ENCODE measurements at places on chromosomes 16 and 17.

GRCh38 chr17:81196505-81197408 is 26.0 kb downstream of the CEP131 start:
- DNase-seq: no peak

DNA sequence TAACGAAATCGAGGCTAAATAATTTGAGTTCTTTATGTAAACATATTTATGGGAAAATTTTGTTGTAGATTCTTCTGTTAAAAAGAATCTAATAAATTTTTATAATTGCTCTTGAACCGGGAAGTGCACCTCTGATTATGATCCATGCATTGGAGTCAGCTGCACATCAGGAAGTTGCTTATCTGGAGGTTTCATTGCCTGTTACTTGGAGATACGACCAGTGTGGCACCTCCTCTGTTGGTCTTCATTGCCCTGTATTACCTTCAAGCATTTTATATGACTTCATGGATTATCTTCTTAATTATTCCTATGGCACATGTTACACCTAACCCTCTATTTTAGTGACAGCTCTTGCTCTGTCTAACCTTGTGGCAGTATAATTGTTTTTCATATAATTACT is 312.6 kb upstream of the TBX2 start:
- no peak for DNase-seq

GRCh38 chr17:28180449-28180848 is 138.0 kb downstream of the NLK start:
- no peak for DNase-seq

DNA sequence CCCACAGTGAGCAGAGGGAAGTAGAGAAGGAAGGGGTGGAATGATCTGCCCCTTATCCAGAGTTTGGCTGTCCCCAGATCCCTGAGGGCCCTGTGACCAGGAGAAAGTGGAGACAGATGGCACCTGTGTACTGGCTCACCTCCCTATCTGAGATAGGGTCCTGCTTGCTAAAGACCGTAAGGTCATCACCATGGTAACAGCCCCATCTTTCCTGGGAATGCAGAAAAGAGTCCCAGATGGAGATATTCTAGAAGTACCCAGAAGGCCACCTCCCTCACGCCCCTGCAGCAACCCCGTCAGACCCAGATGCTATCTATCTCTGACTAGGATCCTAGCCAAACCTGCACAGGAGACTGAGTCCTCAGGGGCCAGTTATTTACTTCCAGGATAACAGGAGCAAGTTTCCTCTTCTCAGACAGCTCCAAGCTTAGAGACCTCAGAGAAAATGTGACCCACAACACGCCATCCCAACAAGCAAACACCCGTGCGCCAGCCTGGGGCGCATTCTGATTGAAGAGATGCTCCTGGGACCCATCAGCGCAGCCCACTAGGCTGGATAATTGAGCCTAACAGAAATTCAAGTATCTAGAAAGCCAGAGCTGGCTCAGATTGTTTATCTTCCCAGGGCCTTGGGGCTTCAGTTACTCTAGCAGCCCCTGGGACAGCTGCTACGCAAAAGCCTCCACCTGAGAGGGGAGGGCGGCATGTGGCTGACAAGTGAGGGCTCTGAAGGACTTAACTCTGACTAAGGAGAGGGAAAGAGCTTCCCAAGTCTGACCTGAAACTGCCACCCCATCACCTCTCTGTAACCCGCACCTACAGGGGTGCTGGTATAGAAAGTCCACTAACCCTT is 1.9 kb downstream of the ORMDL3 start:
- no peak for DNase-seq

- DNase-seq: no peak
Measured at GRCh38 chr16:27052007-27052406, 14.7 kb upstream of the C16orf82 start.

All from NCI-H526 treated with DMSO at 0.1 percent for 48 hours (cell line).